ENCODE measurements at places on chromosomes 4 and X.

GRCh38 chr4:144645631-144646522 lies at the start of gene HHIP:
HHIP (plus strand) TSS chr4:144646156; CDS start chr4:144646676, 520 bp downstream.
- DNase-seq, result peak; percentile 83

DNA sequence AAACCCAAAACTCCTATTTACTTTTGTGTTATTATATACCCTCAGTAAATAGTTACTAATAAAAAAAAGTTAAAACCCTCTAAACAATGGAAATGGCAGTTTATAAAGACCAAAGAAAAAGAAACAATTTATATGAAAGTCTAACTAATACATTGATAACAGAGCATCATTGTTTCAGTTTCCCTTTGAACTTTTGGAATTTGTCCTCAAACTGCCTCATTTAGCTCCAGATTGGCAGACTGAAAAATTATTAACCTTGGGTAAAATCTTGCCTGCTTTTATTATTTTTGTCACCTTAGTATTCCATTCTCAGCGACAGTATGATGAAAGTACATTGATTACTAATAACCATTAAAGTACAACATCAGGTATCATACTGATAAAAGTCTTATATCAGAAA lies 124.0 kb downstream of the PDE5A start:
- DNase-seq, result no peak

GRCh38 chr4:182564724-182565369 lies 321.6 kb downstream of the TENM3 start:
- DNase-seq, result no peak

- no peak for DNase-seq
These were observed 79.9 kb downstream of the SLC7A11 start for GRCh38 chr4:138162259-138162658.

- no peak for DNase-seq
These were observed 1.8 kb downstream of the KDM5C start for GRCh38 chrX:53223068-53223693.

DNA sequence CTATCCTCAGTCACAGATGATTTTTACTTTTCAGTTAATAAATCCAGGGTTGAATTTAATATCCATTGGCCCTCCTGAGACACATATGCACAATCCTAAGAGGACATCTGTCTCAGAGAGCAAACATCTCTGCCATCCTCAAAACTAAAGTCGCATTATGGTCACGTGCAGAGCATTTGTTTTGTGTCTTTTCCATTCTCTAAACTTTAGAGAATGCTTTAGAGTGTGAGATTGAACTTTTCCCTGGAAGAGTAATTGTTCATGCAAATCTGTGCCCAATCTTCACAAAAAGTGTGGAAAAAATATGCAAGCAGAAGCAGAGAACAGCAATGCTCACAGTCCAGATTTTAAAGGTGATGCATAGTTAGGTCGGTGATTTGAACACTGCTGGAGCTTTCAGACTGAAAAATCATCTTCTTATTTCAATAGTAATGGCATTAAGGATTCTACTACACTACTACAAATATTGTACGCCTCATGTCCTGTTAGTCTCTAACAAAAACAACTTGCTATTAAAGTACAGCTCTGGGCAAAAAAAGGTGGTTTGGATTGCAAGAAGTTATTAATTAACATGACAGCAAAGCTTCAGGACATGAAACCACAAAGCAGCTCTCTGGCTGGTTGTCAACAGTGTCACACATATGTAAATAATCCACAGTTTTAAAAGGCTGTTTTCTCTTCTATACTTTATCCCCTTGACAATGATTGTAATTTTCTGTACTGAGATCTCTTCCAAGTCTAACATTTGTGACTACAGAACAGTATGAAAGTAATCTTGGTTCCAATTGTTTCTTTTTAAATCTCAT lies 19.9 kb downstream of the DCHS2 start:
- DNase-seq, result no peak

DNA sequence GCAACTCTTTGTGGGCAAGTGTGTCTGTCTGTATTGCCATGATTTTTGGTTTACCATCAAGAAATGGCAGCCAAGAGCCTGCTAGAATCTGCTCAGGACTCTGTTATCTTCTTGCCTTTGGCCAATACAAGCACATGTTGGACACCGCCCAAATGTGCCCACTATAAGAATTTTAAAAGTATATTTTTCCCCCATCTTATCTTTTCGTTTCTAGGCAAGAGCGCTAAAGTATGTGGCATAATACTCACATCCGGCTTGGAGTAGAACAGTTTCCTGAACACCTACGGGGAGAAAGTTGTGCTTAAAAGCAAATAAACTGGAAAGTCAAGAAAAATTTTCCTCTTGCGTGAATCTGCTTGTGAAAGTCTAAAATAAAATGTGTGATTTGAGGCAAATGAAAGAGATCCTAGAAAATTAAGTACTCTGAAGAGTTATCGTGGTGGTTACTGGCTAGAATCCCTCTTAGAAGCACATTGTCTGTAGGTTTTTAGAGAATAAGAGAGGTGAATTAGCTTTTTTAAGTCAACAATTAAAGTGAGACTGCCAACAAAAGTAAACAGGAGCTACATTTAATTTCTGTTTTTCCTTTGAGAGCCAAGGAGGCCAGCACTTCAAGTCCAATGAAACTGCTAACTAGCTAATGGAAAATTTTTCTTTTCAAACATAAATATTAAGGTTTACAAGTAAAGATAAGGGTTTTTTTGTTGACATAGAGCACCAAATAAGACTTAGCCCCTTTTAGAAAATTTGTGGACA lies 220.2 kb downstream of the SOWAHB start:
- DNase-seq, result no peak

DNA sequence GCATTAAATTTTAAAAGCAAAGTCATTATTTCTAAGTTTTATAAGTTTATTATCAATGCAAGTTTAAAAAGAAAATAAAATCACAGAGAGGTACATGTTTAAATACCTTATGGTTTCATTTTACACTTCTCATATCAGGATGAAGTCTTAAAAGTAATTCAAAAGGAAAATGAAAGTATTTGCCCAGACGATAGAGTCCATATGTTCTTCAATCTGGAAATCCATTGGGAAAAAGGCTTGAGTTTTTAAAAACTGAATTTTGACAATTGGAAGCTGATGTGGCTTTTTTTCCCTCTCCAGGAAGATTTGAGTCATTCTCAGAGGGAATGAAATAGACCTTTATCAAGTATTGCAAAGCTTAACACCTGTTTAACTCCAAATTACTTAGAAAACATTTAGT lies 37.1 kb downstream of the MAB21L2 start:
- no peak for DNase-seq

DNA sequence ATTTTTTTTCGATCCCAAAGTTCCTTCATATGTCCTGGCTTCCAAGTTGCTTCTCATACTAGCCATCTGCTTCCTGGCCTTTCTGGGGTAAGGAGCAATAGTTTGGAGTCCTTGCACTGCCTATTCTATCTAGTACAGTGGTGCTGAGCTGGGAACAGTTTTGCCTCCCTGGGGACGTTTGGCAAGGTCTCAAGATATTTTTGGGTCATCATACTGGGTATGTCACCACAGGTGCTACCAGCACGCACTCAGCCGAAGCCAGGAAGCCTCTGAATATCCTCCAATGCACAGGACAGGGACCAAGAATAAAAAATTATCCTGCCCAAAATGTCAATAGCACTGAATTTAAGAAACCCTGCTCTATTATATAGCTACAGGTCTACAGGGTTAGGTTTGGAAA lies 35.4 kb upstream of the TMSB15B start:
- DNase-seq, result no peak

DNA sequence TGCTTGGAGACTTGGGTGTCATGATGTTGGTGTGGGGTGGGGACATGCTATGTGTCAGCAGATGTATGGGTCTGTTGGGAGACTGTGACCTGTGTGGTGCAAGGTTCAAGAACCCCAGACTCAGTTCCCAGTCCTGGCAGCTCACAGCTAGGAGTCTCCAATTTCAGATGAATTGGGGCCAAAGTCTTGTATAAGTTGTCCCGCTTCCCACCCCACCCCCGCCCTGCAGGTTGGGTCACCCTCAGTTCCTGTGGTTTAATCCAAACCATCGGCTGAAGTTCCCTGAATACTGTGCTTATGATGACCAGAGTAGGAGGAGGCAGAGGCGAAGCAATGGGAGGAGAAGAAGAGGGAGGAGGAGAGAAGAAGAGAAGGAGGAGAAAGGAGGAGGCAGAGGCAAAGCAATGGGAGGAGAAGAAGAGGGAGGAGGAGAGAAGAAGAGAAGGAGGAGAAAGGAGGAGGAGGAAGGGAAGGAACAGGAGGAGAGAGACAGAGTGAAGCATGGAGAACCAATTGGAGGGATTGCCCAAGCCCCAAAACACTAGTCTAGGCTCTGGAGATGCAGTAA lies 112.6 kb downstream of the EFNB1 start:
- DNase-seq, result no peak

DNA sequence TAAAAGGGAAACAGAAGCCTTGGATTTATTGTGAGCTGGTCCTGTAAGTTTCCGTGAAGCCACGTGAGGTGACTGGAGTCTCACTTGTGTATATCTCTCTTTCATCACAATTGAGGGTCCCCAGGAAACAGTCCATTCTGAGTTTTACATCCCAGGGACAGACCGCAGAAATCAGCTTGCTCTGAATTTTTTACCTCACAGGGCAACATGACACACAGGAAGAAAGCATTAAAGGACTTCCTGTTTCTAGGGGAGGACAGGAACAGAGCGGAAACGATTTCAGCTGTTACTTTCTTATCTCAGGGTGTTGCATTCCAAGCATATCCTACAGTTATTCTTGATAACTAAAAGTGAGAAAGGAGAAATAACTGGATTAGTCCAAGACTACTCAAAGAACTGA lies 553.5 kb downstream of the TRAM1L1 start:
- DNase-seq, result no peak

GRCh38 chr4:6386091-6386490 lies 86.3 kb downstream of the PPP2R2C start:
- no peak for DNase-seq

- no peak for DNase-seq
These were observed 25.9 kb downstream of the CFAP299 start for GRCh38 chr4:80361329-80361900.

DNA sequence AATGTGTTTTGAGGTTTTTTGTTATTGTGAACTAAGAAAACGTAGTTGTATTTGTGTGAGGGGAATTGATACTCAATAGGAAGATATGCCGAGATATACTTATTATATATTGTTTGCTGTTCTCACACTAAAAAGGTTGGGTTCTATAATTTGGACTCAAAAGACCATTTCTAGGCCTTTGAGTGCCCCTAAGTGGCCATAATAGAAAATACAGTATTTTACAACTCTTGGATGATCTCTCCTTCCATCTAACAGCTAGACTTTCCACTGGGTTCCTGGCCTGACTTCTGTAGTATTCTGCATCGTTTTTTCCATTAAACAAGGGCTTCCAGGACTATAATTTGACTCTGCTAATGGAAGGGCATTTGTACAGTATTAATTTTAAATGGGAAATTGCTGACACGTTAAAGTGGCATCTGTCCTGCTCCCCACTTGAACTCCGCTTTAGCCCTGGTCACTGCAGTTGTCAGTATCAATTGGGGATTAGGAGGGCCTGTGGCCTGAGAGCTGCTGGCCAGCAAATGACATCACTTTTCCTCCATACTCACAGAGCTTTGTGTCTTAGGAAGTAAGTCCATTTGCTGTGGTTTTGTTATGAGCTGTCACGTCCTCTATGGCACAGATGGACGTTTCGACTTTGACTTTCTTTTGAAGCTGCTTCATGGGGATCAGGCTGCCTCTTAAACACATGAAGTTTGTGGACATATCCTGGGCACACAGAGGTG lies 176.9 kb downstream of the SLIT2 start:
- DNase-seq, result no peak

- DNase-seq, result no peak
These were observed 215.4 kb downstream of the KDR start for GRCh38 chr4:54909961-54910360.

- DNase-seq, result no peak
These were observed 47.3 kb downstream of the PPP3CA start for GRCh38 chr4:101299899-101300540.

DNA sequence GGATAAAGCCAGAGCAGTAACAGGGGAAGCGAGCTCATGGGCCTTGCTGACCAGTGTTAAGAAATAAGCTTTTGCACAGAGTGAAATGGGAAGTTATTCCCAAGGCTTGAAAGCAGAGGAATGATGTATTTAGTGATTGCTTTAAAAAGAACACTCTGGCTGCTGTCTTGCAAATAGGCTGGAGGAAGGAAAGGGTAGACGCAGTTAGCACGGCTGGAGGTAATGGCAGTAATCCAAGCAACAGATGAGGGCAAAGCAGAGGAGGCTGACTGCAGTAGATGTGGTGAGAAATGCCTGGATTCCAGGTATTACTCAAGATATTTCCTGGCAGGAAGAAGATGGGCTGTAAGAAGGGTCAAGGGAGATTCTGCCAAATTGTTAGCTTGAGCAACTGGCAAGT lies 1342.3 kb upstream of the AGA start:
- DNase-seq, result no peak

- no peak for DNase-seq
These were observed 9.3 kb upstream of the GRPR start for GRCh38 chrX:16113978-16114565.

DNA sequence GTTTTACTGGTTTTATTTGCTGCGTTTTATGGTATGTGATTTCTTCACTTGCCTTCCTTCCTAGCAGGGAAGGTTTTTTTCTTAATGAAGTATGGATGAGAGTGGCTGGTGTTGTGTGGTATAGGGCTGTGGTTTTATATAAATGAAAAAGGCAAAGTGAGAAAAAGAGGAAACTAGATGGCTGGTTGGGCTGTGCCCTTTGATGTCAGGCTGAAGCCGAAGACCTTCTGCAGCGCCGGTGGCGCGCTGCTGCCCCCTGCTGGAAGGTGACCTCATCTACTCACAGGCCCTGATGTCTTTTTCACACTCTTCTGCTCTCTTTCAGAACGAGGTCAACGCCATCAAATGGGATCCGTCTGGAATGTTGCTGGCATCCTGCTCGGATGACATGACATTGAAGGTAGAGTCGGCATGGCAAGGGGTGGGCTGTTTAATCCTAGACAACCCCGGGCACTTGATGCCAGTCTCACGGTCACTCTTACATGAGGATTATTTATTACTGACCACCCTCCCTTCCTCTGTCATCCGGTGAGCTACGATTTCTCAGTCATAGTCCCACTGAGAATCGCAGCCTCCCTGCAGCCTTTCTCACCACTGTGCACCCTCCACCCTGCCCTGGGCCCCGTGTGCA lies 56.6 kb downstream of the GPR143 start:
- DNase-seq, result peak; percentile 49

DNA sequence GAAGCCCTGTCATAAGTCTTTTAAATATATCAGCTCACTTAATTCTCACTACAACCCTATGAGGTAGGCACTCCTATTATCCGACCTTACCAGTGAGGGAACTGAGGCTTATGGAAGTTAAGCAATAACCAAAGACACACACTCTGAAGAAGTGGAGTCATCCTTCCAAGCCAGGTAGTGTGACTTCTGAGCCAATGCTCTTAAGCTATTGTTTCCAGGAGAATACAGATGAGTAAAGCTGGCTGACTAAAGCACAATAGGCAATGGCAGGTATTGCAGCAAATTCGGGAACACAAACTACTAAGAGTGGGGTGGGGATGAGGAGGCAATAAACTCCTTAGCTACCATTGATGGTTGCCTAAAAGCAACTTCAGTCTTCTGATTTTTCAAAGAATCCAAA lies 81.8 kb upstream of the KIT start:
- no peak for DNase-seq

DNA sequence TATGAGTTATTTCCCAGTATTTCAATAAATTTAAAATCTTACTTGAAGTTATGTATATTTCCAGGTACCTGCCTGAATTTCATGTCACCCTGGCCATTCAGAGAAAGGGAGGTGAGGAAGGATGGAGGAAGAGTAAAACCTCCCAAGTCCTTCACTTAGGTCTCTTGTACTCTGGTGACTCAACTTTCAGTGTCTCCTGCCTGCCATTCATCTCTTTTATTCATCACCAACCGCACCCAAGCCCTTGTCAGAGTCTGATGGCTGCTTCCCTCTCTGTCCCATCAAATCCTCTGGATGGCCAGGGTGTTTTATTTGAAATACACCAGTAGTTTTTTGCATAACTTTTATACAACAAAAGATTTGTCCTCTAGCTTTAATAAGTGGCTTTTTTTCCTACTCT lies 17.8 kb downstream of the TMPRSS11E start:
- DNase-seq, result no peak

Data from caudate nucleus (tissue), 63 donors.